ENCODE measurements at places on chromosomes 3 and 15.

DNA sequence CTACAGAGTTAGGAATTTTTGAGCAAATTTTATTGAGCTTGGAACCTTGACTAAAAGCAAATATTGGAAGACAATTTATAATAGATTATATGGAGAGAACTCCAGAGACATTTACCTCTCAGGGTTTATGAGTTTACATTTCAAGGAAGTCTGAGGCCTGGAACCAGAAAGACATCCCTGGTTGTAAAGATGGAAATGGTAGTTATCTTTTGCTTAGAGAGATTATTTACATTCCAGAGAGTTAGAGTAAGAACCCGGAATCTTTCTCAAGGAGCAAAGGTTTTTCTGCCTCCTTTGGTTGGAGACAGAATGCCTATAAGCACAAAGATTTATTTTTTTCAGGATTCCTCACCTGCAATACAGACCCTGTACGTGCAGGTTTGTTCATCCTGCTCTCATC, 458.1 kb downstream of the TBL1XR1 start:
- DNase-seq: no peak

GRCh38 chr3:61561374-61562041, at the start of gene PTPRG:
TSS of gene PTPRG (plus strand) at chr3:61561571. CDS start at chr3:61562288, 717 bp downstream.
- no peak for DNase-seq

- DNase-seq: no peak
Measured at GRCh38 chr3:64267721-64268604, 42.7 kb upstream of the PRICKLE2 start.

DNA sequence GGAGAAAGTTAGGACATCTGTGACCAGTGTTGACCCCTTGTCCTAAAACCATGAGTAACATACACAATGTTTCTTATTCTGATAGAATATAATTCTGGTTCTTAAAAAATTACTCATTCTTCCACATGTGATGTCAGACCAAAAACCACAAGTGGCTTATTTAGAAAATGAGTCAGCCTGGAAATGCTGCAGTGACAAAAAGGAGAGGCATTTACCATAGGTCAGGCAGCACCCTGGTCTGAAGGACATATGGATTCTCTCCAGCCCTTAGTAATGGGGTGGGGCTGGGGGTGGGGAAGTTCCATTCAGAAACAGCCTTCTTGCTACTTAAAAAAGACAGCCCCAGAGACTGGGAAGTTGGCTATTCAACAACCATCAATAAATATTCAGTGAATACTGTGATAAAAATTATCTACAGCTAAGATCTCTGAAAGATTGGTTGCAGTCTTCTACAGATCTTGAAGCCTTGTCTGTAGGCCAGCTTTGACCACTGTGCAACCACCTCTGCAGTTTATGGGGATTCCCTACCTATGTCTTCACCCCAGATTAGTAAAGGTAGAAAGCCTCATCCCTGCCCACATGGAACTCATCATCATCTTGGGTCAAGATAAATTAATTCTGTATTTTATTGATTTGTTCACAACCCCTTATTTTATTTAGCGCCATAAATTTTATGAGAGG, 34.9 kb upstream of the TIMP4 start:
- peak; percentile 18 for DNase-seq

DNA sequence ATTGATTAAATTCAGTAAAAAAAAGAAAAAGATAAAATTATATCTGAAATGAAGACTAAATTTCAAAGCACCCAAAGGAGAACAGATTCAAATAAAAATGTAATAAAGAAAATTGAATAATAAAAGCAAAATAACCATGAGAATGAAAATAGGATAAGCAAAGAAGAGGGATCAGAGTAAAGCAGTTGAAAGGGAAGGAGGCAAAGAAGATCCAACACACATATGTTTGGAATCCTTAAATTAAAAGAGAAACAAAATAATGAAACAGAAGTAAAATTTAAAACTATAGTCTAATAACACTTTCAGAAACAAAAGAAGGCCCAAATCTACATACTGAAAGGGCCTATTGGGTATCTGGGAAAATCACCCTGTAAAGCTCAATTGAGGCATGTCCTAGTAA, 32.1 kb downstream of the HACD2 start:
- DNase-seq: no peak

DNA sequence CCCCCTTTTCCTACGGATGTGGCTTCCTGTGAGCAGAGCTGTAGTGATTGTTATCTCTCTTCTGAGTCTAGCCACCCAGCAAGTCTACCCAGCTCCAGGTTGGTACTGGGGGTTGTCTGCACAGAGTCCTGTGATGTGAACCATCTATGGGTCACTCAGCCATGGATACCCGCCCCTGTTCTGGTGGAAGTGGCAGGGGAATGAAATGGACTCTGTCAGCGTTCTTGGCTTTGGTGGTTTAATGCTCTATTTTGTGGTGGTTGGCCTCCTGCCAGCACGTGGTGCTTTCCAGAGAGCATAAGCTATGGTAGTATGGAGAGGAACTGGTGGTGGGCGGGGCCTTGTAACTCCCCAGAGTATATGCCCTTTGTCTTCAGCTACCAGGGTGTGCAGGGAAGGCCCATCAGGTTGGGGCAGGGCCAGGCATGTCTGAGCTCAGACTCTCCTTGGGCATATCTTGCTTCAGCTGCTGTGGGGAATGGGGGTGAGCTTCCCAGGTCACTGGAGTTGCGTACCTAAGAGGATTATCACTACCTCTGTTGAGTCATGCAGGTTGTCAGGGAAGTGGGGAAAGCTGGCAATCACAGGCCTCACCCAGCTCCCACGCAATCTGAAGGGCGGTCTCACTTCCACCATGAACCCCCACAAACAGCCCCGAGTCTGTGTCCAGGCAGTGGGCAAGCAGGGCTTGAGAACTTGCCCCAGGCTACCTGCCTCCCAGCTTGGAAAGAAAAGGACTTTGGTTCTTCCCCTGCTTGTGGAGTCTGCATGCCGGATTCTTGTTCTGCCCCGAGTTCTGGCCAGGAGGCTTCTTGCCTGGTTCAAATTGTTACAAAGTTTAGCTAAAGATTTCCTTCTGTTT, 9.0 kb upstream of the ADGRG7 start:
- no peak for DNase-seq

DNA sequence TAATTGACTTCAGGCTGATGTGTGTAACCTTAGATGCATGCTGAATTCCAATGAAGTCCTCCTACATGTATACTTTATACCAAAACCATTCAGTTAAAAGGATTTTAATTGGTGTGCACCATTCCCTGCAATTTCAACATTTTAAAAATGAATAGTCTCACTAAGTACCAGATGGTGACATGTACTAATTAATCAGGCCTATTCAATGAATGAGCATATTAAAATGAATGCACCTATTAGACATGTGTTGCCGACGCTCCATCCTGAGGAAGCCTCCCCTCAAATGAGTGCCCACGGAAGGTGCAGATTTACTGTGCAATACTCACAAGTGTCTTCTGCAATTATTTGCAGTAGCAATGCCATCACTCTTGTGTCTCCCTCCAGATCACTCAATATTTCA, 124.7 kb upstream of the TSPAN3 start:
- no peak for DNase-seq

DNA sequence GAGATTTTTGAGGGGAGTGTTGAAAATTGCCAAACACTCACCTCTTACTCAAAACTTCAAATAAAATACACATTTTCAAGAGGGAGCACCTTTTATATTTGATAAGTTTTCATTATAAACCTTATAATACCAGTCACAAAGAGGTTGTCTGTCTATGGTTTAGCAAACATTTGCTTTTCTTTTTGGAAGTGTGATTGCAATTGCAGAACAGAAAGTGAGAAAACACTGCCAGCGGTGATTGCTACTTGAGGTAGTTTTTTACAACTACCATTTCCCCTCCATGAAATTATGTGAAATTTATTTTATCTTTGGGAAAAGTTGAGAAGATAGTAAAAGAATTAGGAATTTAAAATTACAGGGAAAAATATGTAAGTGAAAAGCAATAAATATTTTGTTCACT, 20.1 kb downstream of the DIPK2A start:
- no peak for DNase-seq

DNA sequence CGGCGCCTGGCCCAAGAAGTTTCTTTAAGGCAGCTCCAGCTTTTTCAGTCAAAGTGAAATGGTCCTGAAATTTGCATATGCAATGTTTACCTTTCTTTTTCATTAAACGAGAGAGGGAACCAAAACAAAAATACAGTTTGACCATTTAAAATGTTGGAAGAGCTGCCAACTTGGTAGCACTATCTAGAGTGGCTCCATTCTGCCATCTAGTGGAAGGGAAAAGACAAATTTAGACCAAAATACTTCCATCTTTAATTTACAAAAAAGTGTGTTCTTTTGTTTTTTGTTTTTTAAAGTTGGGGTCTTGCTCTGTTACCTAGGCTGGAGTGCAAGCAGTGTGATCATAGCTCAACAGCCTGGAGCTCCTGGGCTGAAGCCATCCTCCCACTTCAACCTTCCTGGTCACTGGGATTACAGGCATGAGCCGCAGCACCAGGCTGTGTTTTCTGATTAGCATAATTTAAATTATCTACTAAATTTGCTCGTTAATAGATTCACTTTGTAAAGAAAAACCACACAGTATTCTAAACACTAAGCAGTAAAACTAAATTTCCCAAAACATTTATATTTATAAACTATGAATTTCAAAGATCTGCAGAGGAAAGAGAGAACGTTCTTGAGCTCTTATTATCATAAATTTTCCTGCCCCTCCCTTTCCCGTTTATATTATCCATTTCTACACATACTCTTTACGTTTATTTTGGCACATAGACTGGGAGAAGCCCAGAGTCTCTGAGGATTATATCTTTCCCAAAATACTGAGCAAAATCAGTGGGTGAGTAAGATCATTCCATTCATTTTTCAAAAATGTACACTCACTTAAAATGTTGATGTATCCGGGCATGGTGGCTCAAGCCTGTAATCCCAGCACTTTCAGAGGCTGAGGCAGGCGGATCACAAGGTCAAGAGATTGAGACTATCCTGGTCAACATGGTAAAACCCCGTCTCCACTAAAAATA, 15.4 kb upstream of the RFC4 start:
- no peak for DNase-seq

DNA sequence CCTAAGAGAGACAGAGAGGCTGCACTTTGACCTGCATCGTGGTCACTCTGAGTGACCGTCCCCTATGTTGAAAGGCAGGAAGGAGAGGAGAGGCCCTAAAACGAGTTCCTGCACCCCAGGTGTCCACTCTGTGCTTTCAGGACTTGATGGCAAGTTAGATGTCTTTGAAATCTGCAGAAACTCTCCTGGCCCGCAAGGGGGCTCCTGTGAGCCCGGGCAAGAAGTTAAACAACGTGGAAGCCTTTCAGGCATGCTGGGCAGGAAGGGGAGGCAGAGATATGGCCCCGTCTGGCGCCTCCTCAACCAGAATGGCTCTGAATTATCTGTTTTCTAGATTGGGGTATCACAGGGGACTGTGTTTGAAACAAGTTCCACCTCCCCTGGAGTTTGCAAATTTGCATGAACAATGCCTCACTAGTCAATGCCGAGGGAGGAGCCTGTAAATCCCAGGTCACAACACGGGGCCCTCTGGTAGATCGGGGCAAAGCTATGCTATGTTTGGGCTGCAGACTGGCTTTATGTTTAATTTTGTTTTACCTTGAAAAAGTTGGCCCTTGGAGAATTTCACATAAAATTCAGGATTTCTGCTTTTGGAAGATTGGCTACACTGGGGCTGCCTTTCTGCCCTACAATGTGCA, 9.8 kb downstream of the CTXND1 start:
- DNase-seq: no peak

GRCh38 chr3:131730581-131730980, 227.8 kb upstream of the MRPL3 start:
- DNase-seq: no peak

DNA sequence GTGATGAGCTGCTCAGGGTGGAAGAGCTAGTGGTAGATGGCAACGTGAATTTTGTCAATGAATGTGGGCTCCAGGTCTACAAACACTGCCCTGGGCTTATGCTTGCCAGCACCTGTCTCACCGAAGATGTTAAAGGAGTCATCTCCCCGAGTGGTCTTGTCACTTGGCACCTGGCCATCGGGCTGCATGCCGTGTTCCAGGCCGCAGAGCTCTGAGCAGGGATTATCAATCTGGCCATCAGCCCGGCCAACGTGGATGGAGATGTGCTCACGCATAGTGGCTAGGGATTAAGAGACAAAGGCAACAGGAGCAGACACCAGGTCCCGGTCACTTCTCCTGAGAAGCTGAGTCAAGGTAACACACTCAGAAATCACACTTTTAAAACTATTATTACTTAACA, 54.8 kb upstream of the ACTC1 start:
- no peak for DNase-seq

- no peak for DNase-seq
Measured at GRCh38 chr3:185716436-185717108, 108.3 kb downstream of the IGF2BP2 start.

DNA sequence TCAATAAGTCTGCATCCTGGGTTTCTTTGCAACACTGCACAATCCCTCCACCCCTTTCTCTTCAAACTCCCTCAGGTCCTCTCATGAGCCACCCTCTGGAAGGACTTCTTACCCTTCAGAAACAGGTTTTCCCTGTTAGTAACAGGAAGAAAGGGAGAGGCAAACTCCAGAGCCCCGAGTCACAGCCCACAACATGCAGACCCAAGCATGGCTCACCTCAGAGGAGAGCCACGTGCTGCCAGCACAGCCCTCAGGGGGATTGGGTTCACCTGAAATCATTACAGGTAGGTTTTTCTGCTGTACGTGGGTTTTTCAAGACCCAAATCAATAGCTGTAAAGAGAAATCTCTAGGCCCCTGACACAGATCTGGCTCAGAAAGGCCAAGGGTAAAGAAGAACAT, 359.7 kb upstream of the ATP10A start:
- DNase-seq: no peak

- no peak for DNase-seq
Measured at GRCh38 chr15:19973718-19974117, 567.9 kb downstream of the GOLGA6L6 start.

DNA sequence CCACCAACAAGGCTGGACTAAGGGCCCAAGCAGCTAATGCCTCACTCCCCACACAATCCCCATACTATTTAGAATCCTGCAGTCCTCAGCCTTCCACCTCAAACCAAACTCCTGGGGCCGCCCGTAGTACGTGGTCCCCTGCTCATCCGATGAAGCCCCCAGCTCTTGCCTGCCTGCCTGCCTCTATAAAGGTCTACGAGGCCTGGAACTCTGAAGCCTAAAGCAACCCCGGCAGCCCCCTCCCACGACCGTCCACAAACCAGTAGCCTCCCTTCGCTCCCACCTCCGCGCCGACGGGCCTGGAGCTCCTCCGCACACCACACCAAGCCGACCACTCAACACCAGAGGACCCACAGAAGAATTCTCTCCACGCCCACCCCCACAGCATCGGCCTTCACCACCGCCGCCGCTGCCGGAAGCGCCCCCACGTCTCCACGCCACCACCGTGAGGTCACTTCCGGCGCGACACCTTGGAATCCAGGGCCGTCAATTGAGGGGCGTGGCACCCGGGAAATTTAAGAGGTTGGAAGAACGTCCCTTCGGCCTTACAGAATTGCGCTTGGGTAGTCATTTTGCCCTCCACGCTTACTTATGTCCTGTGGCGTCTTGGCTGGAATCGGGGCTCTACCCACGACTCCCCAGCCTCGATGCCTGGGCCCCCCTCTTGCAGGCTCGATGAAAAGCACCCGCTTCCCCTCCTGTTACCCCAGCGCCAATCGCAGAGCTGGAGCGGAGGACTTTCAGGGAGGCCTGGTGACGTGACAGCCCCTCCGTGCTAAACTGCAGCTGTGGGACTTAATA, at the start of gene EDC3:
Gene EDC3 (minus strand): TSS at position 428 of the 801 bp plus-strand sequence. CDS start 20,900 bp downstream, outside the sequence.
- DNase-seq: peak; percentile 76

All from GM18507 (cell line).